ENCODE measurements at places on chromosomes 11 and 22.

DNA sequence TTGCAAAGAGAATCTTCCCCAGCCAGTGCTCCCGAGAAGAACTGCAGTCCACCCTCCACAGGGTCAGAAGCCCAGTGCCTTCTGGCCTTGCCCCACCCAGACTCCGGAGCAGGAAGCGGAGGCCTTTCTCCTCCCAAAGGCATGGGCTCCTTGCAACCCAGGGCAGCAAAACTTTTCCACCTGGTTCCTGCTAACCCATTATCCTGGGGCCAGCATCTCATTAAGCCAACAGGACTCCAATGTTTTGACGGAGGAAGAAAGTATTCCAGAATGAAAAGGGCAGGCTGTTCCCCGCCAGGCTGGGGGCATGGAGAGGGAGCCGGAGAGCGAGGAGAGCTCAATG, 88.1 kb downstream of the RTL6 start:
- no peak for DNase-seq

- no peak for DNase-seq
Observed at GRCh38 chr11:112627588-112628045, 333.6 kb upstream of the NCAM1 start.

- no peak for DNase-seq
Observed at GRCh38 chr11:98180921-98181320, 839.8 kb upstream of the CNTN5 start.

DNA sequence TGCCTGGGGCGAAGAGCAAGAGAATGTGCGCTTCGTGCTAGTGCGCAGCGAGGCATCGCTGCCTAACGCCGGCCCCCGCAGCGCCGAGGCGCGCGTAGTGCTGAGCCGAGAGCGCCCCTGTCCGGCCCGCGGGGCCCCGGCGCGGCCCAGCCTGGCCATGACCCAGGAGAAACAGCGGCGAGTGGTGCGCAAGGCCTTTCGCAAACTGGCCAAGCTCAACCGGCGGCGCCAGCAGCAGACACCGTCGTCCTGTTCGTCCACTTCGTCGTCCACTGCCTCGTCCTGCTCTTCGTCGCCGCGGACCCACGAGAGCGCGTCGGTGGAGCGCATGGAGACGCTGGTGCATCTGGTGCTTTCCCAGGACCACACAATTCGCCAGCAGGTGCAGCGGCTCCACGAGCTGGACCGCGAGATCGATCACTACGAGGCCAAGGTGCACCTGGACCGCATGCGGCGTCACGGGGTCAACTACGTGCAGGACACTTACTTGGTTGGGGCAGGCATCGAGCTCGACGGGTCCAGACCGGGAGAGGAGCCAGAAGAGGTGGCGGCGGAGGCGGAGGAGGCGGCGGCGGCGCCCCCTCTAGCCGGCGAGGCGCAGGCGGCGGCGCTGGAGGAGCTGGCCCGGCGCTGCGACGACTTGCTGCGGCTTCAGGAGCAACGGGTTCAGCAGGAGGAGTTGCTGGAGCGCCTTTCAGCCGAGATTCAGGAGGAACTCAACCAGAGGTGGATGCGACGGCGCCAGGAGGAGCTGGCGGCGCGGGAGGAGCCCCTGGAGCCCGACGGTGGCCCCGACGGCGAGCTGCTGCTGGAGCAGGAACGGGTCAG, 1.0 kb downstream of the RASSF10 start:
- peak; percentile 12 for DNase-seq

DNA sequence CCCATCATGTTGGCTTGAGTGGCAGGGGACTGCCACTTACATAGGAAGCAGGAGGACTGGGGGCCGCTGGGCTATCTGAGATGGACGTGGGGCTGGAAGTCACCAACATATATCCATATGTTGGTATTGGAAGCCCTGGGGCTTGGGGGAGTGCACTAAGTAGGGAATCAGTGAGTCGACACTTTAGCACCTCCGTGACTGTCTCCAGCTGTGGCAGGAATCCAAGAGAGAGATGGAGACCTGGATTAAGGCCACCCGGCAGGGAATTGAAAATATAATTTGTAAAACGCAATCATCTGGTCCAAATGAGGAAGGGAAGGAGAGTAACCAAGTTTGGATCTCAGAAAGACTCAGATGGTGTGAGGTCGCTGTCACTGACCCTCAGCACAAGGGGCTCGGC, 68.4 kb downstream of the ELFN2 start:
- DNase-seq: no peak

DNA sequence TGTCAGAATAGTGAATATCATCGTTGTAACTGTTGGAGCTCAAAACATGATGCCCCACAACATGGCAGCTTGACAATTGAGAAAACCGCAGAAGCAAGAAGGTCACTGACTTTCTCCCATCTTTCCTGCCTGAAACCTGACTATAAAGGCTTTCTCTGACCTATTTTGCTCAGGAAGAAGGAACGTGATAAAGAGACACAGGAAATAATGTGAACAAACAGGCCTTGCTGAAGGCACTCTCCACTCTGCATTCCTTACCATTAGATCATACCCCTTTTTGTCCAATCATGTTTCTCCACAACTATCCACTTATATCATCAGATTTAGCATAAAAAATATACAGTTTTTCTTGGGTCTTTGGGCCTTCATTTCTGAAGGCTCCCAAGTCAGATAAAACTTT, 916.8 kb downstream of the METTL15 start:
- no peak for DNase-seq

- no peak for DNase-seq
Observed at GRCh38 chr11:86706338-86707131, 34.1 kb upstream of the ME3 start.

DNA sequence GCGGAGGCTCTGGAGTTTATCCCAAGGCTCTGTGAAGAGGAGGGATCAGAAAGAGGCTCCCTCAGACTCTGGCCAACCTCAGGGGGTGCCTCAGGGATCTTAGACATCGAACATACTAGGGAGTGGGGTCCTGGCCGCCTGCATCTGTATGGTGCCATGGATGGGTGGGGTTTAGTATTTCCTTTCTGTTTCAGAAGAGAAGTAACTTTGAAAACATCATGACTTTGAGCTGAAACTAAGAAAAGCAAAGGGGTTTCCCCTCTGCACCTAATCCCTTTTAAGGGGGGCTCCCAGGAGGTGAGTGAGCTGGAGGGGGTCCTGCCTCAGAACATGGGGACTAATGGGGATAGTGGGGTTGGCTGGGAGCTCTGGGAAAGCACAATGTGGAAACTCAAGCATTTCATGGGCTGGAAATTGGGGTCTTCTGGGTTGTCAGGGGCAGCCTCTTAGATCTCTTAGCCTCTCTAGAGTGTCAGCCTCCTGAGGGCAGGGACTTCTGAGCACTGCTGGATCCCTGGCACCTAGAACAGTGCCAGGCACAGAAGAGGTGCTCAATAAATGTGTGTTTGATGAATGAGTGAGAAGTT, 11.8 kb upstream of the SSTR3 start:
- no peak for DNase-seq

DNA sequence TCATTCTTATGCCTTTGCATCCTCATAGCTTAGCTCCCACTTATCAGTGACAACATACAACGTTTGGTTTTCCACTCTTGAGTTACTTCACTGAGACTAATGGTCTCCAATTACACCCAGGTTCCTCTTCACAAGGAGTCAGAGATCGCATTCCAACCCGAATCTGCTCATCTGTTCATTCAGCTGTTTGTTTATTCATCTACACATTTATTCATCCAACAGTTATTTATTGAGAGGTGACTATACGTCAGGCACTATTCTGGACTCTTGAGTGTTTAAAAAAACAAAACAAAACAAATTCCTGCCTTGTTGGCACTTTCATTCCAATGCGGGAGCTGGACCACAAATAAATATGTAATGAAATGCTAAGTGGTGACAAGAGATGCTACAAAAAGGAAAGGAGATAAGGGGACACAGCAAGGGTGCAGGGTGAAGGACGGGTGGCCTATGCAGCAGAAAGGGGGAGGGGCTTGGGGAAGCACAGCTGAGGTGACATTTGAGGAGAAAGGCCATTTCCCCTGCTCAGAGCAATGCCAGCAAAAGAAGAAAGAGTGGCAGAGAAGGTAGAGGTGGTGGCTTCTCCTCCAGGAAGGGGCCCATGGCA, 393.8 kb upstream of the SYN3 start:
- no peak for DNase-seq

- no peak for DNase-seq
Observed at GRCh38 chr22:28379951-28380350, 299.7 kb downstream of the TTC28 start.

DNA sequence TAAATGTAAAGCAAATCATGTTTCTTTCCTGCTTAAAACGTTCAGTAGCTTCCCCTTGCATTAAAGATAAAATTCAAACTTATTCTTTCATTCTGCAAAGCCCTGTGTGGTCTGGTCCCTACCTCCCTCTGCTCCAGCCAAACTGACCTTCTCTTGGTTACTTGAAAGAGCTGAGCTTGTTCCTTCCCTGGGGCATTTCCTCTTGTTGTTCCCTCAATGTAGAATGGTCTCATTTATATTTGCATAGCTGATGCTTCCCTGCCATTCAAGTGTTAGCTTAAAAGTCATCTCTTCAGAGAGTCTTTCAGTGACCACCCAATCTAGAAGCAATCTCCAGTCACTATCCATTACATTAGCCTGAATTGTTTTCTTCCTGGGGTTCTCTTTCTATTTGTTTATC, 1618.5 kb upstream of the TENM4 start:
- no peak for DNase-seq

- no peak for DNase-seq
Observed at GRCh38 chr11:56817661-56818060, 69.2 kb upstream of the OR9G4 start.

DNA sequence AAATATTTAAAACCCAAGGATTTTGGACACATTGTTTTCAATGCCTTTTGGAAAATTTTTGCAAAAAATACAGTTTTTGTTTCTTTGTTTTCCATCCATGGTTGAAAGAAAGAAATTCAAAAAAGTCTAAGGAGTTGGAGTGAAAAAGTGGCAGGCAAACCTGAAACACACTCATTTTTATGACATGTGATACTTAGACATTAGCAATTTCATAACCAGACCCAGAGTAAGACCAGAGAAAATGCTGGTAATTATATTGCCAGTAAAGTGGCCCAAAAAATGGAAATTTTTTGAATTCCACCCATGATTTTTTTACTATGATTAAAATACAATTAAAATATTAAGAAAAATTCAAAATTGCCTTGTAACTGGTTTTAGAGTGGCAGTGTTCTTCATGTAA, 128.2 kb downstream of the SLC17A6 start:
- no peak for DNase-seq

DNA sequence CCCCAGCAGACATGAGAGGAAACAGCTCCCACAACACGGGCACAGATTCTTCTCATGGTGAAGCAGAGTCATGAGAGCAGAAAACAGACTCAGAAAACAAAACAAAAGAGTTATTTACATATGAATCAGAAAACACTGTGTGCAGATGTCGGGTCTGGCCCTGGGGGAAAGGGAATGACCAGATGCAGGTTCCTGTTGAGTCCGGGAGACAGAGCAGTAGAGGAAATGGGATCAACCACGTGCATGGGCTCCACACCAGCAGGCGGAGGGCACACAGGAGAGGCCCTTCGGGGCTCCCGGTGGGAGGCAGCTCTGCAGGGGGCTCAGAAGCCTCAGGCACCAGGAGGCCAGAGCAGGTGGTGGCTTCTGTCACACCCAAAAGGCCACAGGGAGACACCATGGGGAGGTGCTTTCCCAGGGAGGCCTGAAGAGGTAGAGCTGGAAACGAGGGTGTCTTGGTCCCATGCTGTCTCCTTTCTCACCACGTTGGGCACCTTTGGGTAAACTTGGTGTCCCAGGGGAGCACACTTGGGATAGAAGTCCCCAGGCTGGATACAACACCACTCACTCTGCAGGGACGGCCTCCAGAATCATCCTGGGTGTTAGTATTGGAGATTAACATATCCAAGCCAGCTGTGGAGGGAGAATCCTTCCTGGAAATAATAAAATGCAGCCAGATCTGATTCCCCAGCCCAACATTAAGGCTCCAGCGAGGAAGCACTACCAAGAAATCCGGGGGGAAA, 764.7 kb downstream of the BRD1 start:
- DNase-seq: no peak

DNA sequence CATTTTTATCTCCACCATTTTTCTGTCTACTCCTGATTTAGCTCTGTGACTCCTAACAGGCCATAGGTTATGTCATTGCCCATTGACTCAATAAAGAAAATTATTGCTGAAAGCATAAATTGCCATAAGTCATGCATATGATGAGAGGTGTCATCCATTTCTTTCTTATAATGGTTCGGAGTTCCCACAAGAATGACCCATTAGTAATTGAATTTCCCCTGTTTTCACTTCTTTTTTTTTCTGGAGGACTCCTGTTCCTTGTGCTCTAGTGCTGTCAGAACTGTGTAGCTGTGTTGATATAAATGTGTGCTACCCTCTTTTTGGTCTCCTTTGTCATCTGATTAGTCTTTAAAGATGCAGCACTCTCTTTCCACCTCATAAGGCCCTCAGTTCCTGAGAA, 22.9 kb upstream of the CARD18 start:
- no peak for DNase-seq

DNA sequence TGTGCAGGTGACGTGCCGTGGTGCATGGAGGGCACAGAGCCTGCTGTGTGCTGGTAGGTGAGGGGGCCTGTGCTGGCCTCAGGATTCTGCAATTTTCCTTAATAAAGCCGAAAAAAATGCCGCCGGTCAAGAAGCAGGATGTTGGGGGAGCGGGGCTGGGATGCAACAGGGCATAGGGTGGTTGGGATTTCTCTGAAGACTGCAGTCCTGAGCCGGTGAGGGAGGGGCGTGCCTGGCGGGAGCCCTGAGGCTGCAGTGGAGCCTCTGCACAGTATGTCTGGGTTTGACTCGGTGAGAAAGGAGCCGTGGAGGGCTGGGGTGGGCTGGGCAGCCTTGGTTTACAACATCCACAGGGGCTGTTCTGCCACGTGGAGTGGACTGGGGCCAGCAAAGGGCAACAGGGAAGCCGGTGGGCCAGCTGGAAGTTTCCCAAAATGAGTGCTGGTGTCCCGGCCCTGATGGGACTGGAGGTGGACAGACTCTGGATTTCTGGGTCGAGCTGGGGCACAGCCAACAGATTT, 1.3 kb downstream of the CDHR5 start:
- no peak for DNase-seq

GRCh38 chr11:41458154-41458553, 1.3 kb downstream of the LRRC4C start:
- no peak for DNase-seq

DNA sequence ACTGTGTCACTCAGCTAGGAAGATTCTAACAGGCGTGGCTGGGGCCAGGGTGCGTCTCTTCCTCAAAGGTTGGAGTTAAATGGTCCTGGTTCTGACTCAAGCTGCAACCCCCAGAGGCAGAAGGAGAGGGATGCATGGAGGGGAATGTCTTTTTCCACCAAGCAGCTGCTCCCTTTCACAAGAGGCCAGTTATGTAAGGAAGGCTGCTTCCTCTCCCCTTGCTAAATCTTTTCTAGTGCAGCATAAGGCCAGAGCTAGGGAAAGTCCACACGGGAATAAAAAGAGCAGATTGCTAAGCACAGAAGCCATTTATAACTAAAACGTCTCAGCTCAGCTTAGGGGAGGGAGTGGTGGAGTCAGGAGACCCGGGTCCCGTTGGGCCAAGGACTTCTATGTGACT, 10.0 kb downstream of the PVALB start:
- DNase-seq: no peak

- no peak for DNase-seq
Observed at GRCh38 chr22:35971456-35972119, 57.0 kb downstream of the RBFOX2 start.

GRCh38 chr22:24429411-24430365, 2.3 kb downstream of the ADORA2A start:
- DNase-seq: no peak

- DNase-seq: peak; percentile 81
Observed at GRCh38 chr22:50250555-50251476, at the start of gene HDAC10. TSS of gene HDAC10 (minus strand) at chr22:50251265. CDS start at chr22:50251032, 233 bp downstream.

Measured in WERI-Rb-1 (cell line).